Neuronal stem cell (in vitro differentiated cells): ENCODE measurements at places on chromosomes 2 and 18.

DNA sequence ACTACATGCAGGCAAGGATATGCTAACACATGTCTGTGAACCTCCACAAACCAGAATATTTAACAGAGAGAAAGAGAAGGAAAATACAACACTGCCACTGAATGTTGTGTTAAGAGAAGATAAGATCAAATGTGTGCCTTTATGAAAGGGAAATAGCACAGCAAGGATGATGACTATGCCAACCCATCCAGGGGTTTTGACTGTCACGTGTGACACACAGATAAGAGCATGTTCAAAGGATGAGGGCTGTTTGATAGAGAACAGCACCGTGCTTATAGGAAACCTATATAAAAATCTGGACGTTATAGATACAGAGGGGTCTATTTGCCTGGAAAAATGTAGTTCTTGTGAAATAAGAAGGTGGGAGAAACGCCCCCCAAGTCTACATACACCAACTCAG is 911.8 kb downstream of the CPS1 start:
- no peak for DNase-seq

DNA sequence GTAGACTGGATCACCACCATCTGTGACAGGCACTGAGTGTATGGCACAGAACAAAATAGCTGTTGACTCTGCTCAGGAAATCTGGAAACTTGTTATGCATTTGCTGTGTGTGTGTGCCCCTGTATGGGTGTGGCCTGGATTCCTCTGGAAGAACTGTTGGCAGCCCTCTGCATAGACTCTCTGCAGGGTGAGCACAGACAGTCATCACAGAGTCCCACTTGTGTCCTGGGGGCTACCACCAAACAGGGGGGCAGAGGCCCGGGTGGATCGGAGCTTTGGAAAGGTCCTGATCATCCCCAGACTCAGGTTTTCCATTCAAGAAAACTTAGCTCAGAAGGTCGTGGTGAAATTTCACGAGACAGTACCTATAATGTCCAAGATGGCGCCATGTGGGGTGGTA is 258.6 kb downstream of the SOX11 start:
- no peak for DNase-seq

DNA sequence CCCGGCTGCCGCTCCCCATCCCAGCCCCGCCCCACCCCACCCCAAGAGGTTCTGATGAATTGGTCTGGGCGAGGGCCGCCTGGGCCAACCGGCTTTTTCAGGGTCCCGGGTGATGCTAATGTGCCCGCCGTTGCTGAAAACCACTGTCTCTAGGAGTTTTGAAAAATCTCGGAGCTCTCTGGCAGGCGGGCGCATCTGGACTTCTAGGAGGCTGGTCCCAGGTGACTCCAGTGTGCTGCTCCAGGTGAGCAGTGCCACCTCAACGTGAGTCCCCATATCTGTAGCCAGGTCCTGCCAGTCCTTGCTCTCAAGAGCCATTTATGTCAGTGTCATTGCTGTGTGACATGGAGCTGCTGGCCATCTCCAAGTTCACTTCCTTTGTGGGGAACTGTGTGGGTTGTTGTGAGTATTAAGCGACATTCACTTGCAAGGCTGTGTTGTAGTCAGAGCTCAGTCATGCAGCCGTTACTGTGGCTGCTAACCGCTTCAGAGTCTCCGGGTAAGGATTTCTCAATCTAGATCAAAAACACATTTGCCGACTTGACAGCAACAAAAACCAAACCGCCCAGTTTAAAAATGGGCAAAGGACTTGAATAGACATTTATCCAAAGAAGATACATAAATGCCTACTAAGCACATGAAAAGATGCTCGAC is at the start of gene RFX8:
Gene RFX8, minus strand, starts transcription at position 382 of the 654 bp plus-strand sequence. CDS start 8,264 bp downstream, outside the sequence.
- DNase-seq: no peak

DNA sequence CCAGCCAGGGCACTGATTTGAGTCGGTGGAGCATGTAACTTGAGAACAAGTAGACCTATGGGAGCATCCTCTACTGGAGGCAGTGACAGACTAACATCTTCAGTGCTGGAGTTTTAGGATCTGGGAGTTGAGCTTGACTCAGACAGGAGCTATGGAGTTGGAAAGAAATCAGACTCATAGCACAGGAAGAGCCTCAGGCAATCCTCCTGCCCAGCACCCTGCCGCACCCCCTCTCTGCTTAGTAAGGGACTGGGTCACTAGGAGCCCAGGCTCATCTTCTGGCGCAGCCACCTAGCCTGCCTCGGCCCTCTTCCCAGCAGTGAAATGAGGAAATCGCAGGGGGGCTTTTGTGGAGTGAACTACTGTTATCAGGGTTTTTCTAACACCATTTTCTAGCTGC is 3.6 kb downstream of the ARID5A start:
- DNase-seq: no peak
